GM18507 (cell line): ENCODE measurements at places on chromosomes 16 and 17.

- DNase-seq, result no peak
Measured at GRCh38 chr16:56319376-56319775, 106.0 kb downstream of the AMFR start.

GRCh38 chr16:50591800-50592771, 43.9 kb downstream of the NKD1 start:
- no peak for DNase-seq

DNA sequence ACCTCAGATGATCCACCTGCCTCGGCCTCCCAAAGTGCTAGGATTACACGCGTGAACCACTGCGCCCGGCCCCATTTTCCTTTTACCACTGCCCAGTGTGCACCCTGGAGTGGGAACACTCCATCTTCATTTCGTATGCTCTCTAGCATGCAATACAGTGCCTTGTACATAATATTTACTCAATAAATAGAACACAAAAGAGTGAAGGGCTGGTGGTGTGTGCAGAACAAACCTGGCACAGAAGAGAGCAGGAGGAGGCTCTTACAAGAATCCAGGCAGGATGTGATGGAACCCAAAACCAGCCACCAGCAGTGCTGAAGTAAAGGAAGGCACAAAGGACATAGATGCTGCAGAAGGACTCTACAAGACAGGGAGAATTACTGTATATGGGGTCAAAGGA, 7.3 kb downstream of the KRT37 start:
- no peak for DNase-seq

- DNase-seq, result no peak
Measured at GRCh38 chr17:62572888-62573401, 54.5 kb upstream of the MRC2 start.

- DNase-seq, result no peak
Measured at GRCh38 chr16:67653128-67653788, 6.8 kb downstream of the ACD start.

- DNase-seq, result no peak
Measured at GRCh38 chr17:43025290-43025657, 243 bp downstream of the RND2 start.

DNA sequence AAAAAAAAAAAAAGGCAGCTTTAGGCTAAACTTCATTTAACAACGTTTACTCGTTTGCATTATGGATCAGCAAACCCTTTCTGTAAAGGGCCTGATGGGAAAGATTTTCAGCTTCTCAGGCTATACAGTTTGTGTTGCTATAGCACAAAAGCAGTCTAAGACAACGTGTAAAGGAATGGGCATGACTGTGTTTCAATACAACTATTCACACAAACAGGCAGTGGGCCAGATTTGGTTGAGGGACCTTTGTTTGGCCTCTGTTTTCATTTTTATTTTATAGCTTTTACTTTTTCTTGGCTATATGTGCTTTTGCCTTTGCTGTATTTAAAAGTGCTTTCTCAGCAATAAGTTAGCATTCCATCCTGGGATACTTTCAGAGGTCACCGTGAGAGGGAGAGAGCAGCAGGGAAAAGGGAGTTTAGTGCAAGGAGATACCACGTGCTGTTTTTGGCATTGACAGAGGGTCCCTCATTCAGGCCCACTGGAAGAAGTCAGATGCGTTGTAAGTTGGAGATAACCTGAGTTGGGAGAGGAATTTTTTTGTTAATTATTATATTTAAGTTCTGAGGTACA, 335.6 kb downstream of the UTP18 start:
- DNase-seq, result no peak

DNA sequence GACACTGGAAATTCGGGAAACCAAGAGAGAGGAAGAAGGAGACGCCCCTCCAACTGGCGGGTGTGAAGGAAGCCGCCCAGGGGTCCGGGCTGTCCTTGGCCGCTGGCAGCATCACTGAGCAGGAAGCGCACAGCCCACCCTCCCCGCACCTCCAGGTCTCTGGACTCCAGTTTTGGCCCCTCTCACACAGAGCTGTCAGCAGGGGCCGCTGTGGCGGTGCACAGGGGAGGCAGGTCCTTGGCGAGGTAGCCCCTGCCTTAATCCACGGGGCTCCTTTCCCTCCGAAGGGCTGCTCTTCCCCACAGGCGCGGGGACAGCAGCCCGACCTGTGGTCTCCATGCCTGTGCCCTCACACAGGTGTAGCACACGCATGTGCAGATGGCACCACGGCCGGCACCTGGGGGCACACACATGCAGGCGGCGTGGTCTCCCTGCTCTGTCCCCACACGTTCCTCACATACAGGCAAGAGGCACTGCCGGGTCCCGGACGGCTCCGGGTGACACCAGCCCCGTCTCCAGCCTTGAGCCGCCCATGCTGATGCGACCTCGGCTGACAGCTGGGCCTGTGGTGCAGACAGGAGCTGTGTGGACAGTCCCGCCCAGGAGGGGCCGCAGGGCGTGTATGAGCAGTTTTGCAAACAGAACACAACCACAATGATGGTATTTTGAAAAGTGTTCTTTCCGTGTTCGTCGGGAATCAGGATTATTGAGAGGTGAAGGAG, 26.6 kb upstream of the CHMP6 start:
- no peak for DNase-seq

DNA sequence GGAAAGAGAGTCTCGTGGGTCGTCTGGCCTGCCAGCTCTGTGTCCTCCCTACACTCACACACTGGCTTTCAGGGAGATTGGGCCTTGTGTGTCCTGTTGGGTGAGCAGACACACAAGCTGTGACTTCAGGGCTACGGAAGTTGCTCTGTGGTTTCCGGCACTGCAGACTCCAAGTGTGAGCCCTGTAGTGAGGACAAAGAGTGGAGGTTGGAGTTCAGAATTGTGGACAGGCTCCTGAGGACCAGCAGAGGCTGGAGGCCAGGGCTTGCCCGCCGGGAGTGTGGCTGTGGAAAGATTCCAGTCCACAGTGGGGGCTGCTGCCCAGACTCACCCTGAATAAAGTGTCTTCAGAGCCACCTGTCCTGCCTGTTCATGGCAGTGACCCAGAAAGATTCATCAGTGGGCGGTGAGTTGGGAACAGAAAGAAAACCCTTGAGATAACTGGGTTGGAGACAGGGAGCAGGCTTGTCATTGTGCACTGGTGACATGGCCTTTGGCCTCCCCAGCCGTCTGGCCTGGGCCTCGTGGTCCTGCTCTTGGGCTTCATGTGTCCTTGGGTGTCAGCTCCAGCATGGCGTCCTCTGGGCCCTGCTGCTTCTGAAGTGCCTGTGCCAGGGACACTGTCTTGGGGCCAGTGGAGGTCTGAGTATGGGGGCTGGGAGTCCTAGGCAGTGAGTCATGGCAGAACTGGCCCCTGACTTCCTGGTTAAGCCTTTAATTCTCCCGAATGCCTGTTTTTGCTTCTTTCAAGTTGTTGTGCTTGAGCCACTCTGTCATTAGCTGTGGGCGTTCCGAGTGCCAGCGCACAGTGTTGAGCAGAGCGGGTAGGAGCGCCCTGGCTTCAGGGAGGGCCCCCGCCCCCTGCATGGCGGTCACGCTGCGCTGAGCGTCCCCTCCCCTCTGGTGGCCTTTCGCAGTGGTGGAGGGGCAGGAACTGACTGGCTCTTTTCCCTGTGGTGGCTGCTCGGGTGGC, 19.9 kb upstream of the ZNF750 start:
- DNase-seq, result peak; percentile 17

DNA sequence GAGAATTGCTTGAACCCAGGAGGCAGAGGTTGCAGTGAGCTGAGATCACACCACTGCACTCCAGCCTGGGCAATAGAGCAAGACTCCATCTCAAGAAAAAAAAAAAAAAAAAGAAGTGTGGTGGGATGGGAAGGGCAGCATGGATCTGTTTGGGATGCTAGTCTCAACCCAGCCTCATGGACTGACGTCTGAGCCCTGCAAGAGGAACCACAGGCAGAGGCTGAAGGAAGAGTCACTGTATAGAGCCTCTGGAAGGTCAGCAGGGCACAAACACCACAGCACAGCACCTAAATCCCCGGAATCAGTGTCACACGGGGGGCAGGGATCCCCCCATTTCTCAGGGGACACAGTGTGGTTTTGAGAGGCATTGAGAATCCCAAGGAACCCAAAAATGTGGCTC, 10.9 kb upstream of the CXCL16 start:
- DNase-seq, result no peak

GRCh38 chr17:31130286-31131224, 35.8 kb downstream of the NF1 start:
- DNase-seq, result no peak

DNA sequence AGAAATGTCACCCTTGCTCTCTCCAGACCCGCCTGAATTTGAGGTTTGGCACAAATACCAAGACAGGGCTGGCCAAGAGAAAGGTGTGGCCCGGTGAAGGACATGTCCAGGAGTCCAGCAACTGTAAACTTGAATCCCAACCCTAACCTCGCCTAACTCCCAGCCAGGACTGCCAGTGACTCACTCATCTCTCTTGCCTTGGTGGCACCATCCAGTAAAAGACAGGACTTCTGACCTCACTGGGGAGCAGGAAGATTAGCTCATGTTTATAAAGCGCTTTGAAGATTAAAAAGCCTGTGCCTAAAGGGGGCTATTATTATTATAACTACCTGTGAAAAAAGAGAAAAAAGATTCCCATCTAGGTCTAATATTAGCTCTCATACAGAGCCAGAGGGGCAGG, 335.3 kb downstream of the SOX9 start:
- DNase-seq, result no peak

DNA sequence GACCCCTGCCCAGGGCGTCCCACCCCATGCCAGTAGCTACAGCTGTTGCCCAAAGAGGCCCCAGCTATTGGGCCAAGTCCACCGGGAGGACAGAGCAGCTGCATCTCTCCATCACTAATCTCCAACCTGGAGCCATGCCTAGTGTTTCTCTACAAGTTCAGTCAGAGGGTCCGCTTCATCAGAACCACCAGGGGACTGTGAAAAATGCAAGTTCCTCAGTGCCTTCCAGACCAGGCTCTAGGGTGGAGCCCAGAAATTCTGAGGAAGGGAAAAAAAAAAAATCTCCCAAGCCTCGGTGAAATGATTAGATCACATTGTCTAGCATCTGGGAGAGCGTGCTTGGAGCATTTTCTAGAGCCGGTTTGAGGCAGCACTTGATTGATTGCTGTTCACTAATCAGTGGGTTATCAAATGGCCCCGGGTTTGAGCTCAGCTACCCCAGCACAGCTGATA, 22.4 kb upstream of the HERPUD1 start:
- no peak for DNase-seq

GRCh38 chr17:43212641-43213490, 1.2 kb downstream of the TMEM106A start:
- DNase-seq, result no peak

- DNase-seq, result no peak
Measured at GRCh38 chr16:72198021-72198711, 26.2 kb upstream of the PMFBP1 start.

DNA sequence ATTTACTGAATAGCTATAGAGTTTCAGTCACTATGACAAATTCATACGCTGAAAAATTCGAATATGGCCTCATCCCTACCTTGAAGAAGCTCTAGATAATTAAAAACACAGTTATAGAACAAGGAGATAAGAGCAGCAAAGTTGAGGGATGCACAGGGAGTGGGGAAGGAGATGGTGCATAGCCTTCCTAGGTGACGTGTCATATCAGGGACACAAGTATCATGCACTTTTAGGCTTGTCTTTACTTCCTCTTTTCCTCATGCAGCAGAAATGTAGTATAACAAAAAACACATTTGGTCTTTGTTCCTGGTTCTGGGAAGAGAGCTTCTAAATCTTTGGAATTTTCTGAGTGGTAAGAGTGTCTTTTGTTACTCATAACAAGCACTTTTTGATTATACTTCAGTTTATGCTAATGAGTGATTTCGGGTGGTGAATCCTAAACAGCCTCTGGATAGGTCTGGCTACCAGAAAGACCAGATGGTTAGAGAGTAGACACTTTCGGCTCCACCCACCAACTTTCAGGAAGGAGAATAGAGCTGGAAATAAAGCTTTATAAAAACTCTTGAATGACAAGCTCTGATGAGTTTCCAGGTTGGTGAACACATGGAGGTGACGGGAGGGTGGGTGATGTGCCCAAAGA, 341.4 kb downstream of the UTP18 start:
- no peak for DNase-seq

GRCh38 chr17:50989149-50989548, 123.0 kb upstream of the TOB1 start:
- no peak for DNase-seq

DNA sequence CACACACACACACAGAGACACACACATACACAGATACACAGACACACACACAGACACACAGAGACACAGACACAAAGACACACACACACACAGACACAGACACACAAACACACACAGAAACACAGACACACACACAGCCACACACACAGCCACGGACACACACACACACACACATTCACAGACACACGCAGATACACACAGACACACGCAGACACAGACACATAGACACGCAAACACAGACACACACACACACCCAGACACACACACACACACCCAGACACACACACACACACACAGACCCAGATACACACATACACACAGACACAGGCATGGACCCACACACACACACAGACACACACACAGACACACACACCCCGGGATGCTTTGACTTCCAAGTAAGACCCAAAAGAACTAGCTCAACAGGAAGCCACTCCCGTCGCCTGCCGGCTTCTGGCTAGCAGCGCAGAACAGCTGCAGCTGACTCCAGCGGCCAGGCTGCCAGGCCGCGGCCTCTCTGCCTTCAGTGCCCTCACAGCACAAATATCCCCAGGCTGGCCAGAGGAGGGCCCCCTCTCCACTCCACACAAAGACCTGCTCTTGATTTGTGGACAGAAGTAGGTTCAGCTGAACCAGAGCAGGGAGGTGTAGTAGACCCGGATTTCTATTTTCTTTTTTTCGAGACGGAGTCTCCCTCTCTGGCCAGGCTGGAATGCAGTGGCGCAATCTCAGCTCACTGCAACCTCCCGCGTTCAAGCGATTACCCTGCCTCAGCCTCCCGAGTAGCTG, 6.0 kb upstream of the CHRNE start:
- peak; percentile 67 for DNase-seq

DNA sequence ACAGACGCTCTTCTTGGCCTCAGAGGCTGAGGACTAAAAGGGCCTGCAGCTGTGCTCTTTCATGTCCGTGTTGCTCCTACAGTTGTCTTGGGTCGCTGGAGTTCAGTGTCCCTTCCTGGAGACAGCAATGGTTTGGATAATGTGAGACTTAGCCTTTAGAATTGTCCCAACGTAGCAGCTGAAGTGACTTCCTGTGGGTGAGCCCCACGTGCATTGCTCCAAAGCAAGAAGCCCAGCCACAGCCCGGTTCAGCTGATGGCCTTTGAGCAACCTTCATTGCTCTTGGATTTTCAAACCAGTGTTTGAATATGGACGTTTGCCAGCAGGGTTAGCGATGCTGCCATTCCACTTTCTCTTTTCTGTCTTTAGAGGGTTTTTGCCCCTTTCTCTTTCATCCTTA, 19.7 kb downstream of the TMEM11 start:
- no peak for DNase-seq
